ENCODE measurements at places on chromosomes 12 and 14.

DNA sequence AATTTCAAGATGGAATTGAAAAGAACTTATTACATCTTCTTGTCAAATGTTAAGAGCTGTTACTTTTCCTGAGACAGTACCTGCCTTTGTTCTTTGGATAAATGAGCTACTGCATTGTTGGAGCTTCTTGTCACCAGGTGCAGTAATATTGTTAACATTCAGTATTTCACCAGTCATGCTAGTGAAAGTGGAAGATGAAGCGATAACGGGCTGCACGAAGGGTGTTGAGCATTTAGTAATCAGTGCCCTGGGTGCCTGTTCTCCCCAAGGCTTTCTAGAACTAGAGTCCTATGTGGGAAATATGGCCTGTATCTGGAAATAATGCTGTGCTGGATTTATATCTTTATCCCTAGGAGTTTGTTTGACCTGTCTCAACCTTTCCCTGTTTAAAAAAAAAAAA lies 83.2 kb downstream of the PPP2R5C start:
- no peak for DNase-seq

DNA sequence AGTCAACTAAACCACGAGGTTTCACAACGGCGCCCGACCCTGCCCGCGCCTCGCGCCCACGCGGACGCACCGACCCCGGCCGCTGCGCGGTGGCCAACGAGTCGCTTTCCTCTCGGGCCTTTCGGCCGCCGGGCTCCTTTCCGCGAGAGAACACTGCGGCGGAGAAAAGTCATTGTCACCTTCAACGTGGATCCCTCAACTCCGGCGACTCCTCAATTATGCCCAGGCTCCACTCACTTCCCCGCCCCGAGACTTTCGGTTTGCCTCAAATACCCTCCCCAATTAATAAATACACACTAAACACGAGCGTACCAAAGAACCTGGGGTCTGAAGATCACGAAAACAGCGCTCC lies 450 bp downstream of the SINHCAF start:
- peak; percentile 43 for DNase-seq

- DNase-seq: no peak
Observed at GRCh38 chr12:66409195-66409871, 107.0 kb downstream of the HELB start.

DNA sequence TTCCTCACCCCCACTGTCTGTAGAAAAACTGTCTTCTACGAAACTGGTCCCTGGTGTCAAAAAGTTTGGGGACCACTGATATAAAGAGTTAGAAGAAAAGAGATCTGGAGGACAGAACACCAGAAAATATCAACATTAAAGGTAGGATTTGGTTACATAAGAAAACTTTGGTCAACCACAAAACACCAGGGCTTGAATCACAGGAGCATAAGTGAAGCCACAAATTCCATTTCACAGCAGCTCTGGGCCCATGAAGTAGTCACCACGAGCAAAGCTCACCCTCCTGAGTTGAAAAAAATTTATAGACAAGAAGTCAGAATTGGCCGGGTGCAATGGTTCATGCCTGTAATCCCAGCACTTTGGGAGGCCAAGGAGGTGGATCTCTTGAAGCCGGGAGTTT lies 19.4 kb downstream of the RALGAPA1 start:
- no peak for DNase-seq

DNA sequence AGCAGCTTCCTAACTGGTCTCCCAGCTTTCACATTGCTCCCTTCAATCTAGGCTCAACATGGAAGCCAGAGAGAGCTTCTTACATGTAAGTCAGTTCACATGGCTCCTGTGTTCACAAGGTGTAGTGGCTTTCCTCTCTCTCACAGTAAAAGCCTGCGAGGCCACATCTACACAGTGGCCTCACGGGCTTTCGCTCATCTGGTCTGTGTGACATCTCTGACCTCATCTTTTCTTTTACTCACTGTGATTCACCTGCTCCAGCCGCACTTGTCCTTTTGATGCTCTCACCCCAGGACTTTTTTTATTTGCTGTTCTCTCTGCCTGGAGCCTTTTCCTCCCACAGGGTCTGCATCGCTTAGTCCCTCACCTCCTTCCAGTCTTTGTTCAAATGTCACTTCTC lies 122.1 kb downstream of the SLC5A8 start:
- no peak for DNase-seq

- no peak for DNase-seq
Observed at GRCh38 chr12:120873226-120873625, 30.9 kb downstream of the SPPL3 start.

DNA sequence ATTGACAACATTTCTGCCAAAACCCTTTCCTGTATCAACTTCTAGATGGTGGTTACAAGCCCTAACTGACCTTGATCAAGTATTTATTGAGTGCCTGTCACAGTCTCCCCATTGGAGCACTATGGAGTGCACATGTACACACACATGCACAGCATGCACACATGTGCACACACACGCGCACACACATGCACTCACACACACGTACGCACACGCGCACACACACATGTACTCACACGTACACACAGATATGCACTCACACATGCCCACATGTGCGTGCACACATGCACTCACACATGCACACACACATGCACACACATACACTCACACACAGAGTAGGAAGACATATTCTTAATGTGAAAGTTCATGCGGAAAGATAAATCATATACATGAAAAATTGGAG lies 43.7 kb downstream of the MYRFL start:
- no peak for DNase-seq

GRCh38 chr12:92796650-92797049 lies 93.9 kb downstream of the PLEKHG7 start:
- DNase-seq: no peak

DNA sequence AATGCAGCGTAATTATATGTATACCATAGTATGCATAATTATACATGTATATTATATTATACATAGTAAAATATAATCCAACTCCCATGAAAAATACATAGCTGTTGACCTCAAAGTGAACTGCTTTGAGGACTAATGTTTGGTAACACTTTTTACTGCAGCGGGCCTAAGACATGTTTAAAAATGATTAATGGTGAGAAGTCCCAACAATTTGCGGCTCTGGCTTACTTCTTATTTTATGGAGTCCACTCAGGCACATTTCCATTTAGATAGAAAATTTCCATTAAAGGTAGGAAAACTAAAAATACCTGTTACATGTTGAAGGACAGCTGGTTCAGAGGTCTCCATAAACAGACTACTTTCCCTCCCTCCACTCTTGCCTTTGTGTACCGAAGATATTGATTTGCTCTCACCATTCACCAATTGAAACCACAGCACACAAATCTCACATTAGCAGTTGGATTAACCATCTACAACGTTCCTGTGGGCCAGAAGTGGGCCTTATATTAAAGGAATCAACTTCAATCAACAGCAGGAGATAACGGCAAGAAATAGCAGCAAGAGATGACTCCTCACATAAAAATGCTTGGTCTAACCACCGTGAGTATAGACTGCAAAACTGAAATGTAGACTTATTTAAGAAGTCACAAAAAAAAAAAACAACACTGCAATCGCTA lies 14.1 kb upstream of the NT5DC3 start:
- no peak for DNase-seq

GRCh38 chr14:99679543-99679942 lies 4.6 kb upstream of the CYP46A1 start:
- DNase-seq: no peak

DNA sequence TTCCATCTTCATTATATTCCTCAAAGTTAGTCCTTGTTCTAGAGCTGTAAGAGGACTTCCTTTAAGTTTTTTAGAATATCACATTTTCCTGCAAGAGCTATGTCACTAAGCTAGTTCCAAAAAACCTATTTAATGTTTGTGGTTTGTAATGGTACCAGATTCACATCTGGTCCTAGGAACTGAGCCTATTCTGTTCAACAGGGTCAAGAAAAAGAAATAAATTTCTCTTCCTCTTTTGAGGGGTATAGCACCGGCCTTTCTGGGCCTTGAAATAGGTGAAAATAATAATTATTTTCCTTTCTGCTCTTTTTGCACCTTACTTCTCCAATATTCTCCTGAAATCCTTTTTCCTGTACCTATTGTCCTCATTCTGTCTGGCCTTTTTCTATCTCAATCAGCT lies 3.6 kb upstream of the STXBP6 start:
- DNase-seq: no peak

GRCh38 chr12:79451365-79451764 lies 239.4 kb downstream of the PAWR start:
- DNase-seq: no peak

GRCh38 chr14:49058511-49058910 lies 527.7 kb downstream of the RPS29 start:
- no peak for DNase-seq

Data from pancreas (tissue), 10 donors.